Activated CD4-positive, alpha-beta memory T cell treated with anti-CD3 and anti-CD28 coated beads, Interleukin-2, amount 10 ng/mL, durations not matched to agents 7 days and 5 days (primary cell): ENCODE measurements at places on chromosomes 2 and 18. TPM values are rescaled to one million over a fixed set of nuclear protein-coding genes. Genes with fewer than 3 reads are reported as not detected.
A peak's percentile ranks its signal among the peaks of the same experiment; 100 is the strongest.

DNA sequence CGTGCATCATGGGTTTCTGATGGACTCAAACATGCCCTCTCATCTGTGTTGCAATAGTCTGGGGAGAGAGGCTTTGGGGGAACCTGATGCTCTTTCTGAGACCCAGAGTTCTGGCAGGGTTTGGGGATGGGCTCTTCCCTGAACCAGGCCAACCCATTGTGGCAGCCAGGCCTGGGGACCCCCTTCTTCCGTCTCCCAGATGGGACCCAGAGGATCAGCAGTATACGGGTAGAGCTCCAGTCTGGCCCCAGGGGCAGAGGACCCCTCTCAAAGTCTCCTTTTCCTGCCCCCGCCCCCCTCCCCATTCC, 333.7 kb downstream of the DYSF start:
- H3K4me1 ChIP-seq: no peaks in the 10 kb centered on the region
- no peak overlapping the region for H3K27ac ChIP-seq
- no peak overlapping the region for H3K4me3 ChIP-seq

CNGA3 gene
- total RNA-seq: not detected

MFF gene
- total RNA-seq: 67.5 TPM

- H3K27ac ChIP-seq: no peak overlapping the region
- H3K36me3 ChIP-seq: no peaks in the 10 kb centered on the region
- H3K4me3 ChIP-seq: no peak overlapping the region
Measured at GRCh38 chr2:100806550-100806949, 13.4 kb upstream of the NPAS2 start.

IL1B gene
- 0.48 TPM for total RNA-seq

CHST10 gene
- total RNA-seq: 3.1 TPM

CAPN14 gene
- 0.35 TPM for total RNA-seq

GRCh38 chr2:171432969-171433762, 624 bp downstream of the METTL8 start:
- H3K4me3 ChIP-seq: peak overlapping the region; percentile 81
- DNase-seq: peak; percentile 50
- H3K4me1 ChIP-seq: peaks cover 33% of the 10 kb centered on the region
- no peaks in the 10 kb centered on the region for H3K27me3 ChIP-seq
- peaks cover 38% of the 10 kb centered on the region for H3K36me3 ChIP-seq

STPG4 gene
- total RNA-seq: 0.13 TPM

DNA sequence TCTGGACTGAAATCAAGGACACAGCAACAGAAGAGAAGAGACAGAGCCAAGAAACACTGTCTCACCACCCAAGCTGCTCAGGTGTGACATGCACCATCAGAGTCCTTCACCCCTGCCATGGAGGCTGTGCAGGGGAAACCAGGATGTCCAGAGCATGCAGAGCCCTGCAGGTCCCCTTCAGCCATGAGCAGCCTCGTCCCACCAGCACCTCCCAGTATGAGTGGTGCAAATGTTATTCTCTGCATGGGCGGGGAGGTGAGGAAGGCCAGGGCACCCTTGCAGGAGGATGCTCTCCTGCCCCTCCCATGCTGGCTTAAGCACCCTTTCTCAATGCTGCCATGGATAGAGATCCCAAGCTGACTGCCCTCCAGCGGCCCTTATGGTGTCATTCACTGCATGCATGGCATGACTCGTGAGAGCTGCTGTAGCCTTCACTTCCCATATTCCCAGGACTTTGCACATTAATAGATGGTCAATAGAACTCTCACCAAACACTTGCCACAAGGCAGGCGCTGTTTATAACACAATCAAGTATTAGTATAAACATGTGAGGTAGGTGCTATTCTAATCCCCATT, 171.0 kb downstream of the ANAPC1 start:
- no peak overlapping the region for H3K27ac ChIP-seq
- H3K4me1 ChIP-seq: no peaks in the 10 kb centered on the region
- H3K27me3 ChIP-seq: peaks cover 24% of the 10 kb centered on the region
- no peak overlapping the region for H3K4me3 ChIP-seq
- DNase-seq: no peak

NPHP1 gene
- total RNA-seq: 0.45 TPM

DNA sequence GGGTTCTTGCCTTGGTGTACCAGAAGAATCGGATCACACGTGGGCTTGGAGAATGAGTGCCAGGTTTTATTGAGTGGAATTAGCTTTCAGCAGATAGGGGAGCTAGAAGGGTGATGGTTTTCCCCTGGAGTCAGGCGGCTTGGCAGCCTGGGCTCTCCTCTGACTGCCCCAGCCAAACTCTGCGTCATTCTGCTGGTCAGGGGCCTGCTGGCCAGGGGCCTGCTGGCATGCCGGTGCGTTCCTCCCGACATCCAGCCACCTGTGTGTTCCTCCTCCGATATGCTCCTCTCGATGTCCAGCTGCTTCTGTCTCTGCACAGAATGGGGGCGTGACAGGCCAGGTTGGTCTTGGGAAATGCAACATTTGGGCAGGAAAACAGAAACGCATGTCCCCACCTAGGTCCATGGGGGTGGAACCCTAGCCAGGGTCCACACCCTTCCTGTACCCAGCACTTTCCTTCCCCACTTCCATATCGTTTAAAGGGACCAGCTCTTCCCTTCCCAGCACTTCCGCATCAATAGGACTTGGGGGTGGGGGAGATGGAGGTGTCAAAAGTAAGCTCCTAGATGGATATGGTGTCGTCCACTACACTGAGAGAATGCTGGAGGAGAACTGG, 85.3 kb downstream of the VWA3B start:
- no peak overlapping the region for H3K4me3 ChIP-seq
- no peak overlapping the region for H3K27ac ChIP-seq
- H3K4me1 ChIP-seq: no peaks in the 10 kb centered on the region

ARMC9 gene
- total RNA-seq: 0.55 TPM

GRCh38 chr2:175353275-175353674, 171.8 kb upstream of the ATP5MC3 start:
- no peaks in the 10 kb centered on the region for H3K4me1 ChIP-seq
- DNase-seq: no peak
- H3K4me3 ChIP-seq: no peak overlapping the region
- H3K36me3 ChIP-seq: no peaks in the 10 kb centered on the region

HMSD gene
- 8.5 TPM for total RNA-seq

GRCh38 chr2:217451666-217452065, 551.1 kb downstream of the TNS1 start:
- H3K36me3 ChIP-seq: no peaks in the 10 kb centered on the region
- no peak for DNase-seq
- no peak overlapping the region for H3K4me3 ChIP-seq
- no peaks in the 10 kb centered on the region for H3K27me3 ChIP-seq

- H3K4me3 ChIP-seq: no peak overlapping the region
- no peak for DNase-seq
- H3K27me3 ChIP-seq: no peaks in the 10 kb centered on the region
- H3K27ac ChIP-seq: no peak overlapping the region
Measured at GRCh38 chr2:201919308-201919634, 112.9 kb downstream of the CDK15 start.

- no peaks in the 10 kb centered on the region for H3K4me1 ChIP-seq
- H3K27me3 ChIP-seq: no peaks in the 10 kb centered on the region
- no peak overlapping the region for H3K27ac ChIP-seq
Measured at GRCh38 chr2:145759228-145759915, 1239.5 kb upstream of the ZEB2 start.

OSR1 gene
- total RNA-seq: not detected

DNA sequence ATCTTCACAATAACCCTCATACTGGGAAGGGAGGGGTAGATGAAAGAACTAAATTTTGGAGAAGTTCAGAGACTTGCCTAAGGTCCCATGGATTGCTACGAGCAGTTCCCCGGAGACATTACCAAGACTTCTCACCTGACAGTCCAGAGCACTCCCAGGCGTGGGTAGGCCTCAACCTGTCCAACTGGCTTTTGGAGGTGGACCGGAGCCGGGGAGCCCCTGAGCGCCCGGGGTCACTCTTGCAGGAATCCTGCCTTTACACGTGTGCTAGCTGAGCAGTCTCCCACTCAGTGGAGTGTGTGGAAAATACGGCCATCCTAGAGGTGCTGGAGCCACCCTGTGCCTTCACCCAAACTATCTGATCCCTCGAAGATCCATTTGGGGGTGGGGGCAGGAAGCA, 8.0 kb downstream of the POMC start:
- H3K36me3 ChIP-seq: peaks cover 3% of the 10 kb centered on the region
- peaks cover 20% of the 10 kb centered on the region for H3K27me3 ChIP-seq
- H3K27ac ChIP-seq: peak overlapping the region; percentile 61
- peak overlapping the region; percentile 62 for H3K4me3 ChIP-seq
- DNase-seq: no peak

ONECUT2 gene
- not detected for total RNA-seq

MLPH gene
- not detected for total RNA-seq

DNA sequence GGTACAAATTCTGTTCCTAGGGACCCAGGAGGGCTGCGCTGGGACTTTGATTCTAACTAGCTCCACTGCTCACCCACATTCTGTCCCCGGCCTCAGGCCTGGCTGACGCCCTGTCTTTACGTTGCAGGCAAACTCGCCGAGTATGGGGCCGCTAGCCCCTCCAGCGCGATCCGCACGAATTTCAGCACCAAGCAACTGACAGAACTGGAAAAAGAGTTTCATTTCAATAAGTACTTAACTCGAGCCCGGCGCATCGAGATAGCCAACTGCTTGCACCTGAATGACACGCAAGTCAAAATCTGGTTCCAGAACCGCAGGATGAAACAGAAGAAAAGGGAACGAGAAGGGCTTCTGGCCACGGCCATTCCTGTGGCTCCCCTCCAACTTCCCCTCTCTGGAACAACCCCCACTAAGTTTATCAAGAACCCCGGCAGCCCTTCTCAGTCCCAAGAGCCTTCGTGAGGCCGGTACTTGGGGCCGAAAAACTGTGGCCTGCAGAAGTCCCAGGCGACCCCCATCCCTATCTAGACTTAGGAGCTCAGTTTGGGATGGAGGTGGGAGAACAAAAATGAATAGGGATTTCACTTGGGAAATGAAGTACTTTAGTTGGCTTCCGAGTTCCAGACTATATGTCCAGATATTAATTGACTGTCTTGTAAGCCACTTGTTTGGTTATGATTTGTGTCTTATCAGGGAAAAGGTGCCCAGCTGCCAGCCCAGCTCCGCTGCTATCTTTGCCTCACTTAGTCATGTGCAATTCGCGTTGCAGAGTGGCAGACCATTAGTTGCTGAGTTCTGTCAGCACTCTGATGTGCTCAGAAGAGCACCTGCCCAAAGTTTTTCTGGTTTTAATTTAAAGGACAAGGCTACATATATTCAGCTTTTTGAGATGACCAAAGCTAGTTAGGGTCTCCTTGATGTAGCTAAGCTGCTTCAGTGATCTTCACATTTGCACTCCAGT, 1.5 kb downstream of the HOXD1 start:
- no peak overlapping the region for H3K4me3 ChIP-seq
- peaks cover 13% of the 10 kb centered on the region for H3K4me1 ChIP-seq
- no peak overlapping the region for H3K27ac ChIP-seq

GRCh38 chr18:78247615-78248289, 731.9 kb upstream of the SALL3 start:
- no peaks in the 10 kb centered on the region for H3K27me3 ChIP-seq
- H3K27ac ChIP-seq: no peak overlapping the region
- no peak overlapping the region for H3K4me3 ChIP-seq
- H3K4me1 ChIP-seq: no peaks in the 10 kb centered on the region

GRCh38 chr2:176872406-176872805, 340.2 kb upstream of the HNRNPA3 start:
- no peak overlapping the region for H3K27ac ChIP-seq
- H3K27me3 ChIP-seq: peaks cover 7% of the 10 kb centered on the region
- no peak overlapping the region for H3K4me3 ChIP-seq
- DNase-seq: no peak
- peaks cover 21% of the 10 kb centered on the region for H3K4me1 ChIP-seq

DNA sequence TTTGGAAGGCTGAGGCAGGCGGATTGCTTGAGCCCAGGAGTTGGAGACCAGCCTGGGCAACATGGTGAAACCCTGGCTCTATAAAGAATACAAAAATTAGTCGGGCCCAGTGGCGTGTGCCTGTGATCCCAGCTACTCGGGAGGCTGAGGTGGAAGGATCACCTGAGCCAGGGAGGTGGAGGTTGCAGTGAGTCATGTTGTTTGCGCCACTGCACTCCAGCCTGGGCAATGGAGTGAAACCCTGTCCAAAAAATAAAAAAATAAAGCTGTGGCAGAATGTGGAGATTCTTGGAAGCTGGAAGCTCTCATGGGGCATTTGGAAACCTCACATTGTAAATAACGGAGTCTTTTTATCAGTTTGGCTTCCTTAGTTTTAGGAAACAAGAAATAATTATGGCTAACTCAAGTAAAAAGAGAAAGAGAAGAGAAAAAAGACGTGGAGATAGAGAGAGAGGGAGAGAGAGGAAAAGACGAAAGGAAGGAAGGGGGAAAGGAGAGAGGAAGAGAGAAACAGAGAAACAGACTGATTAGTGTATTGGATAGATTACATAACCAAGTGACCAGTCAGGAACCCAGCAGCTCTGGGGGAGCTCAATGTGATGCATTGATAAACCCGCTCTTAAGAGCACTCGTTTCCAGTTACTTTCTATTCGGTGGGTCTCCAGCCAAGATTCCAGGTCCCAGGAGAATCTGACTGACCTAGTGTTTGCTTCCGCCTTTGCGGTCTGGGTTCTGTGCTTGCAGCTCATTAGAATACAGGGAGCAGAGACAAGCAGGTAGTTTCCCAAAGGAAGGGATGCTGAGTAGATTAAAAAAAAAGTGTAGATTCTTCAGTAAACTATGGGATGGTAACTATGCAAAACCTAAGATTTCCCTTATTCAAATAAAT, 1.1 kb upstream of the SPAST start:
- no peak overlapping the region for H3K27ac ChIP-seq
- peak overlapping the region; percentile 94 for H3K4me3 ChIP-seq
- peaks cover 1% of the 10 kb centered on the region for H3K36me3 ChIP-seq
- H3K4me1 ChIP-seq: peaks cover 30% of the 10 kb centered on the region
- no peak for DNase-seq

GRCh38 chr2:39380525-39381150, 56.4 kb downstream of the MAP4K3 start:
- no peak for DNase-seq
- H3K27ac ChIP-seq: no peak overlapping the region

DNA sequence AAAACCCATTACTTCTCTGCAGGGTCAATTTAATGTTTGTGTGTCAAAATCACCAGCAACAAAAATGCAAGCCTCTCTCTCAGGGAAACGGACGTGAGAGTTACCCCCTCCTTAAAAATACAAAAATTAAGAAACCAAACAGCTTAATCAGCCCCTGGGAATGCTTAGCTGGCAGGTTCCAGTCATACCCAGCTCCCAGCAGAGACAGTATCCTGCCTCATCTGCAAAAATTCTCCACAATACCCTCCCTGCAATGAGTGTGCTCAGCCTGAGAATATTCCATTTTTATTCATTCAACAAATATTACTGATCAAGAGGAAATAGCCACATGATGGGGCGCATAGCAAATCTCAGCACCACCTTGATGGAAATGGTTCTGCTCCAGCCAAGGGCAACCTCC, 36.3 kb downstream of the ST8SIA5 start:
- H3K4me1 ChIP-seq: no peaks in the 10 kb centered on the region
- no peak for DNase-seq
- H3K4me3 ChIP-seq: no peak overlapping the region
- no peak overlapping the region for H3K27ac ChIP-seq

- no peaks in the 10 kb centered on the region for H3K4me1 ChIP-seq
- H3K4me3 ChIP-seq: no peak overlapping the region
- no peak for DNase-seq
- peaks cover 8% of the 10 kb centered on the region for H3K36me3 ChIP-seq
Measured at GRCh38 chr18:57811477-57812125, 8.5 kb upstream of the ATP8B1 start.
